ENCODE measurements at places on chromosomes 1 and 21. TPM values are rescaled to one million over a fixed set of nuclear protein-coding genes. Genes with fewer than 3 reads are reported as not detected.

DNA sequence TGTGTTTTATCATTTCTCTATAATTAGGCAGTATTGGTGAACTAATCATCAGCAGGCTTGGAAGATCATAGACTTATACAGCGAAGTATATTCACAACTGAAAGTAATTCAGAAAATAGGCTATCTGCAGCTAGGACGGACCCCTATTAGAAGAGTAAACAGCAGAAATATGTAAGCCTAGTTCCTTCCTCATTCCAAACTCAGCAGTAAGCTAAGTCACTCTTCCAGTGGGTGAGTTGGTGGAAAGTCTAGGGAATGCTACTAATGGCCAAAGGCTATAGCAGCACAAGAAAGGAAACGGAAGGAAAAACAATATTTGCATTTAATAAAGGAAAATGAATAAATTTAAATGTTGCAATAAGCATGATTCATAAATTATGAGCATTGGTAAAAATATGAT lies 918.1 kb upstream of the TMPRSS15 start:
- no peak for DNase-seq

- no peak for DNase-seq
These were observed 9.2 kb downstream of the VANGL1 start for GRCh38 chr1:115650961-115651360.

GRCh38 chr1:205054013-205054412 lies 11.0 kb downstream of the CNTN2 start:
- DNase-seq = no peak

GRCh38 chr1:205692423-205692822 lies 12.1 kb upstream of the SLC45A3 start:
- no peak for DNase-seq

DNA sequence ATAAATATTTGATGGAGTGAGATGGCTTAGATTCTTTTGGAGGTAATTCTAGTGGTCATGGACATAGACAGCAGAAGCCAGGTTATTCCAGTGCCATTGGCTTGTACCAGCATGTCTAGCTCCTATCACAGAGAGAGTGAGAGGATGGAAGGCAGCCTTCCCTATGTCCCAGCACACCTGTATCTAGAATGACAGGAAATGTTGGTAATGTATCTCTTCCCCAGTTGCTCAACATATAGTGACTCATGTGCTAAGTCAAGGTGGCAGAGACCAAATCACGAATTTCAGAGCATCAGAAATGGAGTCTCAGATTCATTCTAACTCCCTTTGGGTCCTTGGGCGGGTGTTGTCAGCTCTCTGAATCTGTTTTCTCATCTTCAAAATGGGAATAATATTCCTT lies 28.4 kb downstream of the METTL13 start:
- DNase-seq = no peak

DNA sequence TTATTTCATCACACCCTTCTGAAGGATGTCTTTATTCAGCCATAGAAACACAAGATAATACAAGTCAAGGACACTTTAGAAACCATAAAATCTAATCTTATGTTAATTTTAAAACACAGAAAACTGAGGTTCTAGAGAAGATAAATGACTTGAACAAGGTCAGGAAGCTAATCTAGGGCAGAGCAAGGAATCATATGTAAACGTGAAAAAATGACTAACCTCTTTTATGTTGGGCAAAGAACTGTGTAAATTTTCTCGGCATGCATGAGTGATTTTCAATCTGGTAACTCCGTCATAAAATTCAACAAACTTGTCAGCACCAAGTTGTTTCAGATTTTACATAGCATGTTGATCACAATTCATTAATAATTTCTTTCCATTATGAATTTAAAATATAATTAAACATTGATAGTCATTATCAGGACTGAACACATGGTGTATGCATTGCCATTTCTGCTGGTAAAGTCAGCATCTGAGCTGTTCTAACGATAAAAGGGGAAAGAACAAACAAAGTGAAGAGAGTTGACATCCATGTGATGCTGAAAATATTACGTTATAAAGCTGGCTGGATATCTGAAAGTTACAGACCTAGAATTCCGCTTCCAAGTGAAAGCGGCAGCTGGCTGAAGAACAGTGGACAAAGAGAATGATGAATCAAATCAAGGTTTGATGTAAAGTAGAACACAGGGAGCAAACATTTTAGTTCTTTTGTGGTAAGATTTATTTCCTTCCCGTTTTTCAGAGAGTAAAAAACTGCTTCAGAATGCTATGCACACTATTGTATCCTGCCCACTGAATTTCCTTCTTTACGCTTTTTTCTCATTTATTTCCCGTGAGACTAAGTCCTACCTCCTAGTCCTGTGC lies 1037.4 kb upstream of the TMPRSS15 start:
- peak; percentile 17 for DNase-seq

GRCh38 chr1:14910984-14911721 lies 242.4 kb upstream of the TMEM51 start:
- DNase-seq = no peak

- no peak for DNase-seq
These were observed 22.5 kb upstream of the IKBKE start for GRCh38 chr1:206447792-206448191.

- DNase-seq = peak; percentile 34
These were observed 265.7 kb upstream of the C1orf174 start for GRCh38 chr1:4165686-4166300.

GRCh38 chr21:36511484-36512220 lies 31.7 kb upstream of the CLDN14 start:
- DNase-seq = peak; percentile 24

DNA sequence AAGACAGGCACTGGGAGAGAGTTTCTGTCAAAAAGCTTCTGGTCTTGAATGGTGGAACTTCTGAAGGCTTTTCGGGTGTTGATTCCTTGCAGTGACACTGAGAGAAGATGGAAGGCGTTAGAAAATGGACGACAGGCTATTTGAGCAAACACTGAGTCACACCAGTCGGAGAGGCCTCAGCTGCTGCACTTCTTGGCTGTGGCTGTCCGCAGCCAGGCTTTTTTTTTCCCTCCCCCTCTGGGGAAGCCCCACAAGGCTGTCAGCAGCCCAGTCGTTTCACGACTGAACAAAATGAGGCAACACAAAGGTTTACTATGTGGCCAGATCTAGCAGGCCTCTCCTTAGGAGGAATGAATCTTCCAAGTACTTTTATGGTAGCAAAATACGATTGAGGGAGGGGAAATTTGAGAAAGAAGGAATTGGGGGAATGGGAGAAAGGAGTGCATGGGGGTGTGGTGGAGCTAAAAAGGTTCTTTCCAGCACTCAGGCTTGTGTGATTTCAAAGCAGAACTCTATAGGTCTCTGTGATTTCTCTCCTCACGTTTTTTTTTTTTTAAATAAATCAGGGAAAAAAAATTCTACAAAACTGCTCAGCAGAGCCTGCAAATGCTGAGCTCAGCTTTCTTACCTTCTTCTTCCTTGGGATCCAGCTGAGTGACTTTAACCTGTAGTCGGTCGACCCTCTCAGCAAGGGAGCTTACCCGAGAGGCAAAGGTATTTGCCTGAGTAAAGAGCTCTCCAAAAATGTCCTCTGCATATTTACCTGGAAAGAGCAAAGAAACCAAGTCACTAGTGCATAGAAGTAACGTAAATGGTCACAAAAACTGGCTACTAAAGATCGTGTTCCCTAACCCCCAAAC lies 26.1 kb downstream of the GPR3 start:
- DNase-seq = peak; percentile 97

GRCh38 chr1:98030976-98031375 lies 110.1 kb upstream of the DPYD start:
- DNase-seq = no peak

GRCh38 chr1:116569776-116570357 lies 959 bp downstream of the CD58 start:
- DNase-seq = peak; percentile 57

- no peak for DNase-seq
These were observed 400 bp downstream of the SAMD11 start for GRCh38 chr1:923991-924655.

CFHR1 gene
- total RNA-seq = 0.53 TPM

CYP2J2 gene
- total RNA-seq = 50.6 TPM

GUCA2A gene
- not detected for total RNA-seq

TNFRSF18 gene
- 2.7 TPM for total RNA-seq

SH2D1B gene
- 0.27 TPM for total RNA-seq

HLX gene
- total RNA-seq = 12.8 TPM

MEGF6 gene
- total RNA-seq = 20.8 TPM

CD5L gene
- not detected for total RNA-seq

WNT4 gene
- 3.7 TPM for total RNA-seq

PKP1 gene
- total RNA-seq = 3.3 TPM

GSTM2 gene
- 51.4 TPM for total RNA-seq

DTL gene
- 8.2 TPM for total RNA-seq

DNAJC6 gene
- 0.93 TPM for total RNA-seq
